ENCODE measurements at places on chromosomes 16 and 17.

DNA sequence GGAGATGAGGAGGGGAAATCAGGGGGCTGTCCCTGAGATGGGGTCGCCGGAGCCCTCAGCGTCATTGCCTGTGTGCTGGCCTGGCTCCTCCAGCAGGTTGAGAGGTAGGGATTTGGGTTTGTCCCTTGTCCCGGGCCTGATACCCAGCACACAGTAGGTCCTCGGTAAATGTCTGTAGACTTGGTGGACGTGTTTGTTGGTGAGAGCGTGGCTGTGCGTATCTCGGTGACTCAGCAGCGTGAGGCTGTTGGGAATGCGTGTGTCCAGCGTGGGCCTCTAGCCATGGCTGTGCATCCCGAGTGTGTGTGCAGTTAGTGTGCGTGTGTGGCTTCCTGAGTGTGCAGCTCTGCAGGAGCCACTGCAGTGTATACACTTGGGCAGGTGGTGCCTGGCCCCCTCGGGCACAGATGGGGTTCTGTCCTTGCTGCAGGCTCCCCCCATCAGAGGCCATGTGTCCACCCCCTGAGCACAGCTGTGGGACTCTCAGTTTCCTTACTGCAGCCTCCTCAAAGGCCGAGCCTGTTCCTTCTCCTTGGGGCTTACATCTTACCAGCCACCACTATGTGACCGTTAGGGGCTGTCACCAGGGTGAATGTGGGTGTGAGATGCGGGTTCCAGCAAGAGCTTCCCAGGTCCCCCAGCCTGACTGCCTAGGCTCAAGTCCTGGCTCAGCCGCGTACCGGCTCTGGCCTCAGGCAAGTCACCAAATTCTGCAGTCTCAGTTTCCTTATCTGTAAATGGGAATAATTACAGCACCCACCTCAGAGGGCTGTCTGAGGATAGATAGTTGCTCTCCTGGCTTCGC, 5.7 kb downstream of the NECAB2 start:
- DNase-seq: no peak

GRCh38 chr16:61237884-61238485, 798.3 kb downstream of the CDH8 start:
- no peak for DNase-seq

- DNase-seq: no peak
These were observed 9.4 kb downstream of the CTRL start for GRCh38 chr16:67922221-67922620.

- DNase-seq: no peak
These were observed 111.6 kb upstream of the HAS3 start for GRCh38 chr16:68993885-68994284.

- DNase-seq: no peak
These were observed 12.8 kb downstream of the STAC2 start for GRCh38 chr17:39212841-39213480.

DNA sequence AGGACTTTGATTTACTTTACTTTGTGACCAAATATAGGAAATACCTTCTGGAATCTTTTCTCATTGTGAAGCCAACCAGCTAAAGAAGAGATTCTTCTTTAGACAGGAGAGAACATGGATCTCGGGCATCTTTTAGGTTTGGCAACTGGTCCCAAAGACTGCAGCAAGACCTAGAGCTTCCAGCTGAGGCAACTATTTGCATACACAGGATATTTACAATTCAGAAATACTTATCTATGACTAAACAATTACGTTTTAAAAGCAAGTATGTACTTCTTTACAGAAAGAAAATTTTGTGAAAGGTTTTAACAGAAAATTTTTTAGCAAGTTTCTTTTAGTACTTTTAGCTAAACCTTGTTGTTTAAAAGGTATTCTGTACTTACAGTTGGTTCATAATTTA, 106.5 kb downstream of the MAP2K4 start:
- no peak for DNase-seq

GRCh38 chr16:81779536-81780320, 637 bp downstream of the PLCG2 start:
- DNase-seq: peak; percentile 29

DNA sequence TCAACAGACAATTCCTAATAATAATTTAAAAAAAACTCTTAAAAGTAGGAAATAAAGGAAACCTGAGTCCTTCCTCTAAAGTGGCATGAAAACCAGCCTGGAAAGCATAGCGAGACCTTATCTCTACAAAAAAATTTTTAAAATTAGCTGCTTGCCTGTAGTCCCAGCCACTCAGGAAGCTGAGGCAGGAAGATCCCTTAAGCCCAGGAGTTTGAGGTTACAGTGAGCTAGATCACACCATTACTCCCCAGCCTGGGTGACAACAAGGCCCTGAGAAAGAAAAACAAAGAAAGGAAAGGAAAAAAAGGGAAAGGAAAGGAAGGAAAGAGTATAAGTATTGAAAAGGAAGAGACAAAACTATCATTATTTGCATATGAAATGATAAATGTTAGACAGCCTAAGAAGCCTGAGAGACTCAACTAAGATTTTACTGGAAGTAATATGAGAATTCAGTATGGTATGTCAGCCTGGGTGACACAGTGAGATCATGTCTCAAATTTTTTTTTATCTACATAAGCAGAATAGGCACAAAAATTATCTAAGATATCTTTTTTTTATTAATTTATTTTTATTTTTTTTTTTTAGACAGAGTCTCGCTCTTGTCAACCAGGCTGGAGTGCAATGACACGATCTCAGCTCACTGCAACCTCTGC, 113.0 kb downstream of the GOSR1 start:
- DNase-seq: no peak

DNA sequence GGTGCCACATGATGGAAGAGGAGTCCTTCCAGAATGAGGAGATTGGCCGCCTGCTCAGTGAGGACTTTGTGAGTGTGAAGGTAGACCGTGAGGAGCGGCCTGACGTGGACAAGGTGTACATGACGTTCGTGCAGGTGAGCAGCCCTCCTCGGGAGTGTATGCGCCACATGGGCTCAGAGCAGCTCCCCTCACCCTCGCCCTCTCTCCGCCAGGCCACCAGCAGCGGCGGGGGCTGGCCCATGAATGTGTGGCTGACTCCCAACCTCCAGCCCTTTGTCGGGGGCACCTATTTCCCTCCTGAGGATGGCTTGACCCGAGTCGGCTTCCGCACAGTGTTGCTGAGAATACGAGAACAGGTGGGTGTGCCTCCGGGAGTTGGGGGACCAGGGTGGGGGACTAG, 1.9 kb downstream of the SPATA20 start:
- DNase-seq: no peak

GRCh38 chr16:17324451-17324850, 146.3 kb downstream of the XYLT1 start:
- DNase-seq: no peak

DNA sequence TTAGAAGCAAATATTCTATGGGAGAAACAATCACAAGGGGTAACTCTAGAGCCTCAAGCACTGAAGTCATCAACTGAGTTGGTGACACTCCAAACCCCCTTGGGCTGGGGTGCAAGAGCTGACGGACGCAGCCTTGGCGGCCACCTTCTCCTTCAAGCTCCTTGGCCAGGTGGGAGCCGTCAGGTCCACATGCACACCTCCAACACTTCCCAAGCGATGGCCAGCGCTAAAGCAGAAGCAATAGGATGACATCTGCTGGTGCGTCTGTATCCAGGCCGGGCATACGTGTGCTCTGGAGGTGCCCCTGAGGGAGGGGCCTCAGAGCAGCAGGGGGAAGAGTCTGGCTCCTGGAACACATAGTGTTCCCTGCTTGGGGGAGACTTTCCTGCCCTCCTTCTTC, 12.2 kb upstream of the FOXJ1 start:
- peak; percentile 16 for DNase-seq

- no peak for DNase-seq
These were observed 406.7 kb upstream of the MAF start for GRCh38 chr16:80007231-80007630.

DNA sequence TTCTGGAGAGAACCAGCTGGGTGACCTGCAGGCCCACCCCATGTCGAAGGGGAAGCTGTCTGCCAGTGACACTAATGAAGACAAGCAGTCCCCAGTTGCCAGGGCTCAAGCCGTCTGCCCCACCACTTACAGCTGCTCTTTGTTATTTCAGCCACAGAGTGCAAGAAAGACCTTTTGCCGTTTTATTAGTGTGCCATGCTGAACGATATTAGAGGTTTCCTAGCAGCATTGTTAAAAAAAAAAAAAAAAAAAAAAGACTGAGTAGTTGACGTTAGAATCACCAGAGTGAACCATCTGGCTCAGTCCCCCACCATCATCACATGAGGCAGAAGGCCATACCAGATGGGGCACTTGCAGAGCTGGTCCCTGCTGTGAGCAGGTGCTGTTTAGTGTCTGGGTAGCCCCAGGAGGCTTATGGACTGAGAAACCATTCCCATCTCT, 26.5 kb upstream of the SLC39A11 start:
- DNase-seq: no peak

GRCh38 chr17:6995500-6996255, at the start of gene ALOX12:
ALOX12 (plus strand) TSS chr17:6996049; CDS start chr17:6996118, 69 bp downstream.
- DNase-seq: peak; percentile 77

DNA sequence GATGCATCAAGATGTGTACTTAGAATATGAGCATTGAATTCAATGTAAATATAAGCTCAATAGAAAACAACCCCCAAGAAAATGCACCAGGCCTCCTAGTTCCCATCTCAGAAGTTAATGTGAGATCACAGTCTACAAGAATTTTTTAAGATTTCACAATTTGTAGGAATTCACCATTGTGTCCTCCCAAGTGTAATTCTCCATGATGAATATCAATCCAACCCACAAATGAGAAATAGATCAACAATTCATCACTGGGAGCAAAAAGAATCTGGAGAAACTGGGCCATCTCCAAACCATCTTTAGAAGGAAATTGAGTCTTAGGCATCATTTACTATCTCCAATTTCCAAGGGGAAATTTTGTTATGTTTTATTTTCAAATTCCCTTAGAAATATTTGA, 310.5 kb upstream of the GOT2 start:
- DNase-seq: no peak

DNA sequence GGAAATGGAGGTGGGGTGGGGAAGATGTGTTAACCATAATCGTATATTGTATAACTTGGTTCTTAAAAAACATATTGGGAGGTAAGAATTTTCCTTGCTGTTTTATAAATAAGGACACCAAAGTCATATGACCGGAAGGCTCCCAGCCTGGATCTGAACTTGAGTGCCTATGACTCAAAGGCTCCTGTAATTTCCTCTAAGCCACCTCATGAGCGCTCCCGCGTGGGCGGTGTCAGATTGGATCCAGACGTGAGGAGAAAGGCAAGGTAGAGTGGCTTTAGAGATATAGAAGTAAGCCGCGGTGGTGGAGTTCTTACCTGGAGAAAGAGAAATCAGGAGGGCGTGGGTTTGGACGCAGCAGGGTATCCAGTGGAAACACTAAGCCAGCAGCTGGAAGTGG, 196.2 kb upstream of the NLRP1 start:
- no peak for DNase-seq

GRCh38 chr17:43534909-43535308, 11.2 kb downstream of the ETV4 start:
- DNase-seq: no peak

DNA sequence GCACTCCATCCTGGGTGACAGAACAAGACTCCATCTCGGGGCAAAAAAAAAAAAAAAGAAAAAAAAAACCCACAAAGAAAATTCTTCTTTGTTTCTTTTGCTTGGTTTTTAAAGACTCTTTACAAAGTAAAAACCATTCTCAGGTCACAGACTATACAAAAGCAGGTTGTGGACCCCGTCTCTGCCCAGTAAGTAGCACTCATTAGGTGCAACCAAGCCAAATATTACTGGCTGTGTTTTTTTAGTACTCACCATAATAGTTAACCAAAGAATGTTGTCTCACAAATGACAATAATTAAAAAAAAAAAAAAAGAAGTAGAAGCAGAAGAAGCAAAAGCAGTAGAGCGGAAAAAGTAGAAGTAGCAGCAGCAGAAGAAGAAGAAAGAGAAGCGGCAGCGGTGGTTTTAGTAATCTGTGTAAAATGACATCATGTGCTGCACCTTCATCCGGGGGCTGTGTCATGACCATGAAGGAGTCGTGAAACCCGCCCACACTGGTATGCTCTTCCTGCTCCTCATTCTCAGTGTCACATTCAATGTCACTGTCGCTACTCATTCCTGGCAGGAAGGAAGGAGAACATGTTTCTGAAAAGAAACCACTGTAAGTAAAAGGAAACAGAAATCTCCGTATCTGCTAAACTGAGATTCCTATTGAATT, 105.4 kb downstream of the TRIM37 start:
- no peak for DNase-seq

GRCh38 chr16:84979516-84979915, 31.8 kb downstream of the ZDHHC7 start:
- no peak for DNase-seq

DNA sequence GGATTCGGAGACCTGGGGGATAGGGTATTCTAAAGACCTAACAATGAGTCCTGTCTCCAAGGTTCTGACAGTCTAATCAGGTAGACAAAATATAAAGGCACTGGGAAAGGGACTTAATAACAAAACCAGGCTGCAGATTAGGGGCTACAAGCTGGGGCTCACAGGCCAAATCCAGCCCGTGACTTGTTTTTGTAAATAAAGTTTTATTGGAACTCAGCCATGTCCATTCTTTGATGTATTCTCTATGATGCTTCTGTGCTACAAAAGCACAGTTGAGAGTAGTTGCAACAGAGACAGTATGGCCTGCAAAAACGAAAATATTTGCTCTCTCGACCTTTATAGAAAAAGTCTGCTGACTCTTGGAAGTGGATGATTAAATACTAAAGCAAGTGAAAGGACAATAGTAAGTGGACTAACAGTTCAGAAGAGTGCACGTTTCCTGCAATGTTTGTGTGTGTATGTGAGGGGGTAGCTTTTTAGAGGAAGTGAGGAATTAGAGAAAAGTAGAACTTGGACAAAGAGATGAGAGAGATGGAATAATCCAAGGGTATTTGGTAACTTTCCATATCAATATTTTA, 115.4 kb upstream of the ZFHX3 start:
- no peak for DNase-seq

DNA sequence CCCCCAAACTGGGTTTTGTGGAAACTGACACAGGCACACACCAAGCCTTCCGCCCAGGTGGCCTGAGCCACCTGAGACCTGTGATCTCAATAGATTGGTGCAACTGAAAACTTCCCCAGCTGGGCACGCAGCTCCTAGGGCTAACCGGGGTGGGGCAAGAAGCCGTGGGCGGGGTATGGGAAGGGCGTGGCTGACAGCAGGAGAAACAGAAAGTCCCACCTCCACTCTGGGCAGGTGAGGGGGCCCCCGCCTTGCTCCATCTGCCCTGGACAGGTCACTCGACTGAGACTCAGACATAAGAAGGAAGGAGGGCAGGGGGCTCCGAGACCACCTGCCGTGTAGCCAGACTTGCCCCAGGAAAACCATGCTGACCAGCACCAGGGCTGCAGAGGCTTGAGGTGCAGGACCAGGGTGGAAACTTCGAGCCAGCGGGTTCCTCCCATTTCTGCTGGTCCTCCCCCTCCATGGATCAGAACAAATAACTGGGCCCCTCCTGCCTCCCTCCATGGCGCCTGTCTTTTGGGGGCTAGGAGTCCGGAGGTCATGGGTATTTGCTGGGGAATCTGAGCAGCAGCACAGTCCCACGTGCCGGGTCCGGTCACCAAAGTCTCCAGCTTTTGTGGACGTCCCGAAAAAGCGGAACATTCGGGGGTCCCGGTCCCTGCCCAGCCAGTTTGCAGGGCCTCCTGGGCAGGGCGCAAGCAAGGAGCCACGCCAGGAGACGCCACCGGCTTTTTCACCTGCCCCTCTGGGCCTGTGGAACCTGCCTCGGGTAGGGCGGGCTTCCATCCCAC, 1.3 kb downstream of the TIMP2 start:
- DNase-seq: peak; percentile 82

- DNase-seq: no peak
These were observed 36.6 kb downstream of the UBE2G1 start for GRCh38 chr17:4329838-4330237.
